ENCODE measurements at places on chromosomes 1 and 21. TPM values are rescaled to one million over a fixed set of nuclear protein-coding genes. Genes with fewer than 3 reads are reported as not detected.

Gene RCSD1
- total RNA-seq, result 32.7 TPM

Gene HHAT
- 2.4 TPM for total RNA-seq

DNA sequence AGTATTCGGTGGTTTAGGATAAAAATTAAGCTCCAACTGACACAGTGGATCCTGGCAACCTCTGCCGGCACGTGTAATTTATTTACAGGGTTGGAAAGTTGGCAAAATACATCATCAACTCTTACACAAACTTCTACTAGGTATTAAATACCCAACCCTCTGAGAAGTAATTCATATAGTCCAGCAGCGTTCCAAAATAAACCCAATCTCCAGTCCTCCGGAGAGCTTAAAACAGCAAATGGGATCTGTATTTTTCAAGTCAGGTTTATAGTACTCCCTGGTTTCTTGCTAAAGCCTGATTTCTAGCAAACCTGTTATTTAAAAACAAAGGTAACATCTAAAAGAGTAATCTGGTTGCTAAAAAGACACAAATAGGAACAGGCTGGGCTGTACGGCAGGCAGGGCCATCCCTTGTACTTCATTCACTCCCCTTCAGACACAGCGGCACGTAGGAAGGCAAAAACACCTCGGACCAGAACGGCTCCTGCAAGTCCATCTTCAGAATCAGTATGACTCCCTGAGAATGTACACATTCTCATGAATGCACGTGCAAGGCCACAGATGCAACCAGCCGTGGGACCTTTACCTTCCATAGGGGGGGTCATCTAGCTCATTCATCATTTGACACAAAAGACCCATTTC, 8.6 kb downstream of the GLIS1 start:
- no peak for DNase-seq

DNA sequence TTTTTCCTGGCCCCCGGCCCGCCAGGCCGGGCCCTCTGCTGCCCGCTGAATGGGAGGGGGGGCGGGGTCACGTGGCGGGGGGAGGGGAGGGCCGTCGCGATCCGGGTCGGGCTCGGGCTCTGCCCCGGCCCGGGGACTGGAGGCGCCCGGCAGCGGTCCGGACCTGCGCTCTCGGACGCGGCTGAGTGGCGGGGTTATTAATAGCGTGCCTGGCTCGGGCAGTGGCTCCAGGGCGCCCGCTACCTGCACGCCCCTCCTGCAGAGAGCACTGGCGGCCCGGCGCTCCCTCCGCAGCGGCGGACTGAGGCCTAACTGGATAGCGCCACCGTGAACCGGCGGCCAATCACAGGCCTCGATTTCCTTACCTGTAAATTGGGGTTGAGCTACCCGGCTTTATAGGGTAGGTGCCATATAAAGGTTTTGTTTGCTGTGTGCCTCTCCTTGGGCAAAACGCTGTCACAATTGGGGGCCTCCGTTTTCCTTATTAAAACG, 28.1 kb downstream of the AHDC1 start:
- DNase-seq, result peak; percentile 91

GRCh38 chr1:201715351-201715750, 113.6 kb upstream of the IPO9 start:
- DNase-seq, result no peak

Gene SPRR2G
- total RNA-seq, result not detected

Gene DMRTA2
- 0.08 TPM for total RNA-seq

DNA sequence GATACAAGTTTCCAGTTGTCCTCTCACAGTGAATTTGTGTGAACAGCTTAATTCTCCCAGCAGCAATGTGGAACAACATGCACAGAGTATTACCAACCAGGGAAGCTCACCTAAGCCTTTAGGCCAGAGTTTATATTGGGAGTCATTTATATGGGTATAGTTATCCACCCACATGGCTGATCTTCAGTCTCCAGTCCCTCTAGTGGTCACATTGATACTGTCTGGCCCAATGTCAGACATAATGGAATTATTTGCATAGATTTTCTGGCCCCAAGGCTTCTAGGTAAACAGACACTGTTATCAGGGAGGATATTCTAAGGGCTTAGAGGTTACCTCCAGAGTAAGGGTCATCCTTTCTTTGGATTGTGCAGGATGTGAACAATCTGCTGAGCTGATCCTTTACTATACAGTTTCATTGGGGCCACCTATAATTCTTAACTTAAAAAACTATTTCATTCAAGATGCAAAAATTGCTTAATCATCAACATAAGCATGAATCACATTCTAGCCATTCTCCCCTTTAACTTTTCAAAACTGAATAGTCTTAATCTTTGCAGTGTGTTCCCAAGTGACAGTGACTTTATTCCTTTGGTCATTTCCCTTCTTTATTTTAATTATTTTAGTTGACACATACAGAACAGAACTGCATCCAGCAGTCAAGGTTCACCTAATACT, 210.9 kb downstream of the LTN1 start:
- no peak for DNase-seq

GRCh38 chr1:117754061-117754969, 148.5 kb downstream of the TENT5C start:
- DNase-seq, result no peak

Gene EVI5
- total RNA-seq, result 30.7 TPM

Gene MAB21L3
- total RNA-seq, result not detected

GRCh38 chr1:193120604-193121166, 1.1 kb upstream of the CDC73 start:
- DNase-seq, result no peak

DNA sequence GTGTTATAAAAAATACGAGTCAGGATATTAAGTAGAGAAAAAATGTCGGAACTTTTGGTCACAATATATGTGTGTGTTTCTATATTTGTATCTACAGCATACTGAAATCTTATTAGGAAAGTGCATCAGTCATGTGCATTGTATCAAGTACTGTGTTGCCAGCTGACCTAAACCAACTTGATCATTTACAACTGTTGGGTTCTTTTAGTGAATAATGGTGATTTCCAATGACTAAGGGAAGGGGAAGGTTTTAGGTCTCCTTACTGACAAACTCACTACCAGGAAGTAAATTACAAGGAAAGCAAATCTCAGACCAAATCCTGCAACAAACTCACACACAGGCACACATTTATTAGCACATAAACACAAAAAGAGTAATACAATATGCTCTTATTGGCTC, 142.7 kb downstream of the TSEN15 start:
- no peak for DNase-seq

- no peak for DNase-seq
Observed at GRCh38 chr1:79037085-79037484, 30.6 kb upstream of the ADGRL4 start.

Gene FMN2
- 0.38 TPM for total RNA-seq

DNA sequence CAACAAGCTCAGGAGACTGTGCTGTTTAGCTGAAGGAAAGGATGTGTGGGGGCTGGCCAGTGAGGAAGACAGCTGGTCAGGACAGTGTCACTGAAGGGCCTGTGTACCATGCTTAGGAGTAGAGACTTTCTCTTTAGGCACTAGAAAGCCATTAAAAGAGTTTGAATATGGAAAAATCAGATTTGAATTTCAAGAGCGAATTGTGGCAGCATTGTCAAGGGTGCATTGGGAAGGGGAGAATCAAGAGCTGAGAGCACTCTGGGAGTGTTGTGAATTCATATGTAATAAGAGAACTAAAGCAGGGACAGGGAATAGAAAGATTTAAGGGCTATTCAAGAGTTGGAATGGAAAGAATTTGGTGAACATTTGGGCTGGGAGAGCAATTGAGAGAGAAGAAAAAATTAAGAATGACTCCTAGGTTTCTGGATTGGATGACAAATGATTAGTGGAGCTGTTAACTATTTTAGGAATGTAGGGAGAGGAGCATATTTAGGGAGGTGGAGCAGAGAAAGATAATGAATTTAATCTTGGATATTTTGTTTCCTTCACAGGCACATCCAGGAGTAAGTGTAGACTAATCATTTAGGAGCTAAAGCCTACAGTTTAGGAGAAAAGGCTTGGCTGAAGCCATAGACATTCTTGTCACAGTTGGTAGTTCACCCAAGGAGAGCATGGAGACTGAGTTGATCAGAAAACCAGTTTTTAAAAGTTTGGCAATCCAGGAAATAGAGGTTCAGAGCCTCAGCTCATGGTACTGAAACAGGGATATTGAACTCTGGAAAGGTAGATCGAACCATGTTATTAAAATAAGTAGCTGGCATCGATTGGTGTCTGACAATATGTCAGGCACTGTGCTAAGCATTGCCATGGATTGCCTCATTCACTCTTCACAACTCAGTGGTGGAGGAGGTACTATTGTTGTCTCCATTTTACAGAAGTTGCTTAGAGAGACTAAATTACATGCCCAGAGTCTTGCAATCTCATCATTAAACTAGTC, 23.1 kb upstream of the TOR3A start:
- DNase-seq, result no peak

- no peak for DNase-seq
Observed at GRCh38 chr1:11481019-11481418, 2.1 kb downstream of the DISP3 start.

- DNase-seq, result no peak
Observed at GRCh38 chr1:194684636-194685035, 1498.2 kb upstream of the B3GALT2 start.

Gene MAP10
- 2.3 TPM for total RNA-seq

GRCh38 chr1:114130213-114130612, 23.5 kb downstream of the SYT6 start:
- peak; percentile 6 for DNase-seq

Gene NEK2
- not detected for total RNA-seq

- no peak for DNase-seq
Observed at GRCh38 chr1:69794831-69795230, 227.1 kb downstream of the LRRC7 start.

DNA sequence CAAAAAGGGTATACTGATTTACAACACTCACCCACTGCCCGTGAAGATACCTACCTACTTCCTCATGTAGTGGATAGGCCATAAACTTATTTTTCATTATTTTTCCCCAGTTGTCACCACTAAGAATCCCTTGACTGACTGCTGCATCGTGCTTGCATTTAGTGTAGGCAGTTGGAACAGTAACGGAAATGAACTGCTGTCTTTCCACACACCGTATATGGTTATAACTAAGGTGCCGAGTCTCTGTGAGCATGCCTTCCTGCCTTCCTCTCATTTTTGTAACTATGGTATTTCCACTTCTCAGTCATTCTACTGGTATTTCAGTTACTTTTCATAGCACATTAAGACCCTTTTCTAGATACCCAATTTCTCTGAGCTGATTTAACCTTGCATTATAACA, 36.4 kb downstream of the SLC35F3 start:
- no peak for DNase-seq

DNA sequence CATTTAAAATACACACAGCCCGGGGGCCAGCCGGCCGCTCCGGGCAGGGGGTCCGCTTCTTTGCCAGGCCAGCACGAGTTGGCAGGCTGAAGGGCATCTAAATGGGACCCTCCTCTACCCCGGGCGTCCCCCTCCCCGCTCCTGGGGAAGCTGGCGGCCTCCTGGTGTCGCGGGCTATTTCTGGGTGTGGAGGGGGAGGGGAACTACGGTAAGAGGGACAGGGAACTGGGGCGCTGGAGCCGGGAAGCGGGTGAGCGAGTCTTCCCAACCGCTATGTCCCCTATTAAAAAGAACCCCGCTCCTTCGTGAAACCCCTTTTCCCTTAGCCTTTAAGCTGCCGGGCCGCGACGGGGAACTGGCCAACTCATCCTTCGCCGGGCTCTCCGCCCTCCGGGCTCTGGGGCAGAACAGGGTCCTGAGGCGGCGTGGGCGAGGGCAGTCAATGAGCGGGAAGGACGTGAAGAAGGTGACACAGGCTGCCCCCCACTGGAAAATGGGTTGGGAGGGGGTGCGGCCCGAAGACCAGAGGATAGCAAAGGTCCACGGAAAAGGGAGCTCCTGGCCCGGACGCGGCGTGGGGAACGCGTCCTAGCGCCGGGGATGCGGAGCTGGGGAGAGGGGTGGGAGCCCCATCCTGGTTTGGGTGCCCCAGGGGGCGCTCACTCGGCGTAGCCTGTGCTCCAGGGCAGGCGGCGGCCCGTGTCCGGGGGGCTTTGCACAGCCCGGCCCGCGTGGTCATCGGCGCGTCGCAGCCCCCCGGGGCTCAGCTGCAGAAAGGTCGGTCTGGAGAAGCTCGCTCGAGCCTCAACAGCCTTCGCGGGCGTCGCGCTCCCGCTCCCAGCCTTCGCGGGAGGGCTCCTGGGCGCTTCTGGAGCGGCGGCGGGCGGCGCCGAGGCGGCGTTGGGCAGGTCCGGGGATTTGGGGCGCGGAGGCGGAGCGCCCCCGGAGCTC, 544 bp downstream of the PPM1J start:
- peak; percentile 76 for DNase-seq

GRCh38 chr1:32144033-32144432, 35.4 kb upstream of the TXLNA start:
- DNase-seq, result no peak

- DNase-seq, result peak; percentile 50
Observed at GRCh38 chr1:224617410-224618355, 1.6 kb downstream of the CNIH3 start.

- DNase-seq, result no peak
Observed at GRCh38 chr1:173445656-173446055, 31.5 kb upstream of the PRDX6 start.

DNA sequence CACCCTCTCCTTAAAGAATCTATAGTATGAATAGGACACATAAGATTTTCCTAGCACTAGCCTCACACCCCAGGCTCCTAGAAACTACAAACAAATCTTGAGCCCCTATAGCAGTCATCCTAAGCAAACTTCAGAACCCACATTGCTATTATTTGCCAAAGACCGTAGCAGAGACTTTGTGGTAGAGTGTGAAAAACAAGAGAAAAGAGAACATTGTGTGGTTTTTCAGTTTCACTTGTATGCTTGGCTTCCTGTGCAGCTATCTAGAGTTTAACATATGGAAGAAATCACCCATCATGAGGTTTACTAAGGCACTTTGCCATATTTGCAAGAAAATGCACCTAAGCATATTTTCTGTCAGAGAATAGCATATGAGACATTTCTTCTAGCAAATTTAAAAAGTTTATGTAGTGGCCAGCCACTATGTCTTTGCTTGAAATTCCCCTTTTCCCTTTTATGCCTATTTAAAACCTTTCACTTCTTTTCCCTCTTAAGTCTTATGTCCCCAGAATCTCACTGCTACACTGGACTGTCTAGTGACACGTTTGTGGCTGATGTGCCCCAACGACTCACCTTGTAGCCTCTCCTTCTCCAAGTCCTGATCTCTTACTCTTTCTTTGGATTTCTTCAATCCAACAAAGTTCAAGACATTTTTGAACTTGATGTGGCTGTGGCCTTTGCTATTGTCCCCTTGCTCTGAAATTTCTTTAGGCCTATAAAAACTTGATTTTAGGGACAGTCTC, 25.6 kb downstream of the CCDC190 start:
- no peak for DNase-seq

Gene ALX3
- 0.22 TPM for total RNA-seq

Gene PROX1
- 110 TPM for total RNA-seq

DNA sequence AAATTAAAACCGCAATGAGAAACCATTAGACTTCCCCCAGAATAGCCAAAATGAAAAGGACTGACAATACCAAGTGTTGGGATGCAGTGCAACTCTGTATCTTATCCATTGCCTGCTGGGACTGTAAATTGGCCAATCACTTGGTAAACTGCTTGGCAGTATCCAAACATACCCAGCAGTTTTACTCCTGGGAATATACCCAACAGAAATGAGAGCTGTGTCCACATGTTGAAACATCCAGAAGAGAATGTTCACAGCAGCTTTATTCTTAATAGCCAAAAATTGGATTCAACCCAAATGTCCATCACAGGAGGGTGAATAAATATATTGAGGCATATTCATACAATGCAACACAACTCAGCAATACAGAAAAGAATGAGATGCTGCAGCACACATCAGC, 13.7 kb upstream of the FAM20B start:
- DNase-seq, result no peak

All from cardiac septum (tissue), 1 donor.